Hypothalamus (tissue), 51 donors: ENCODE measurements at places on chromosomes 7 and 10.

- DNase-seq = no peak
Observed at GRCh38 chr10:97171001-97171400, 14.8 kb downstream of the SLIT1 start.

DNA sequence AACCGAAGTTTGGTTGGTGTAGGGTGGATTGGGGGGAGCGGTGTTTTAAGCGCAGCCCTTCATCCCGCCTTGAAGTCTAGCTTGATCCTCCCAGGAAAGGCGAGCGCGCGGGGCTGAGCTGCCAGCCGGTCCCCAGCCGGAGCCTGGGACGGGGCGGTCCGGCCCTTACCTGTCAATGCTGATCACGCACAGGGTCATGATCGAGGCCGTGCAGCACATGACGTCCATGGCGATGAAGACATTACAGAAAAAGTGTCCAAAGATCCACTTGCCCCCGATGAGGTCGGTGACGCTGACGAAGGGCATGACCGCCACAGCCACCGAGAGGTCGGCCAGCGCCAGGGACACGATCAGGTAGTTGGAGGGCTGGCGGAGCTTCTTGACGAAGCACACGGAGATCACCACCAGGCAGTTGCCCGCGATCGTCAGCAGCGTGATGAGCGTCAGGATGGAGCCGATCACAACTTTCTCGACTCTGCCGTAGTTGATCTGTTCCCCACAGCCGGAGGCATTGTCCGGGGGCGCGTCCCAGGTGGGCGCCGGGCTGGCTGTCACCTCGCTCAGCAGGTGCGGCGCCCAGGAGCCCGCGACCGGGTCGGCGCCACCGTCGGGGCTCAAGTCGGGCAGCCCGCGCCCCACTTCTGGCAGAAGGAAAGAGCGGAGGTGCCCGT is 740 bp downstream of the HTR7 start:
- no peak for DNase-seq

DNA sequence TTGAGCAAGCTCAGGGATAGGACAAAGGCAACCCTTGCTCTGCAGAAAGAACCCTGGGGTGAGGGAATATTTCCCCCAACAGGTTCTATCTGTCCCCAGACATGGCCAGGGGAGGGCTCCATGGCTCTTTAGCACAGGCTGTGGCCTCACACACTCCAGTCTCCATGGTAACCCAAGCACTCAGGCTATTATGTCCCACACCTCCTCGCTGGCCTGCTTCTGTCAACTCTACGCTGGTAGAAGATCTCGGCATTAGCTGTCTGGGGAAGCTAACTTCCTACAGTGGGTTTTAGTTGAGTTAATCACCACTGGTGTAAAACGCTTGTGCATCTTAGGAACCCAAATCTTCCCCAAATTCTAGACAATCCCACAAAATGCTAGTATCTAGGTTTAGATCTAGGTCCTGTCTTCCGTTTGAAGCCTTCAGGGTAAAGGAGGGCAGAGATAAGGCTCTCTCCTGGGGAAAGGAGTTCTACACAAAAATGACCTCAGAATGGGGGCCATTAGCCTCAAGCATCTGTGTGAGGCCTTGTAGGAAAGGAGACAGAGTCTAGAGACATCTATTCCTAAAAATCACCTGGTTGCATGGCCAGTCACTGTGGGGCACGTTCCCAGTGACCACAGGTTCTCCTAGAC is 36.7 kb upstream of the SLIT1 start:
- peak; percentile 39 for DNase-seq

DNA sequence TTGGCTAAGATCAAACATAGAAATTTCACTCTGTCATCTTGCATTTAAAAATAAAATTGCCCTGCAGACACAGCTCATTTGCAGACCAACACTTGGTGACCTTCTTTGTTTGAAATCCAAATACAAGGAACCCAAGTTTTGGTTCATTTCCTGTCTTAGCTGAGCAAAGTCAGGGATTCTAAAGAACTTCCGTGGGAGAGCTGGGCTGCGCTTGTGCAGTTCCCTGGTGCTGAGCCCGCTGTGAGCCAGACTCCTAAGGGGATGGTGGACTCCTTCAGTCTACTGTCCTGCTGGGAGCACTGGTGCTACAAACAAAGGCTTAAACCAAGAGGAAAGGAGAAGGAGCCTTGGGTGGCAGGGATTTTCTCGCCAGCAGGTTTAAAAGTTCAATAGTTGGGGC is 60.0 kb downstream of the MYOF start:
- no peak for DNase-seq

- DNase-seq = no peak
Observed at GRCh38 chr7:1065263-1065584, 20.9 kb downstream of the GPR146 start.

GRCh38 chr7:105305633-105306032 is 83.1 kb downstream of the SRPK2 start:
- no peak for DNase-seq

DNA sequence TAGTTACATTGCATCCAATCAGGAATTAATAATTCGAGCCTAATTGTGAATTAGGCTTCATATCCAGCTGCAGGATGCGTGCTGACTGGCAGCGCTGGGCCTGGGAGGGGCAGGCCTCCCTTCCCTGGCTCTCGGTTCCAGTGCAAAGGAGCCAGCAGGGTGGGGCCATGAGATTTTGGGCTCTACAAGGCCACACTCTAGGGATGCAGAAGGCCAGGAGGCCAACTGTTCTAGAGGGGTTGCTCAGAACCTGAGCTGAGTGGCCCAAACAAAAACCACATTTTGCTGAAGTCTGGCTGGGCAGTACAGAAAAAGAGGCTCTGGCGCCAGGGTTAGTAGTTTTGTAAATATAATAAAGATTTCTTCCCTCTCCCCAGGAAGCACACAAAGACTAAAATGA is 72.3 kb downstream of the CLEC2L start:
- no peak for DNase-seq

DNA sequence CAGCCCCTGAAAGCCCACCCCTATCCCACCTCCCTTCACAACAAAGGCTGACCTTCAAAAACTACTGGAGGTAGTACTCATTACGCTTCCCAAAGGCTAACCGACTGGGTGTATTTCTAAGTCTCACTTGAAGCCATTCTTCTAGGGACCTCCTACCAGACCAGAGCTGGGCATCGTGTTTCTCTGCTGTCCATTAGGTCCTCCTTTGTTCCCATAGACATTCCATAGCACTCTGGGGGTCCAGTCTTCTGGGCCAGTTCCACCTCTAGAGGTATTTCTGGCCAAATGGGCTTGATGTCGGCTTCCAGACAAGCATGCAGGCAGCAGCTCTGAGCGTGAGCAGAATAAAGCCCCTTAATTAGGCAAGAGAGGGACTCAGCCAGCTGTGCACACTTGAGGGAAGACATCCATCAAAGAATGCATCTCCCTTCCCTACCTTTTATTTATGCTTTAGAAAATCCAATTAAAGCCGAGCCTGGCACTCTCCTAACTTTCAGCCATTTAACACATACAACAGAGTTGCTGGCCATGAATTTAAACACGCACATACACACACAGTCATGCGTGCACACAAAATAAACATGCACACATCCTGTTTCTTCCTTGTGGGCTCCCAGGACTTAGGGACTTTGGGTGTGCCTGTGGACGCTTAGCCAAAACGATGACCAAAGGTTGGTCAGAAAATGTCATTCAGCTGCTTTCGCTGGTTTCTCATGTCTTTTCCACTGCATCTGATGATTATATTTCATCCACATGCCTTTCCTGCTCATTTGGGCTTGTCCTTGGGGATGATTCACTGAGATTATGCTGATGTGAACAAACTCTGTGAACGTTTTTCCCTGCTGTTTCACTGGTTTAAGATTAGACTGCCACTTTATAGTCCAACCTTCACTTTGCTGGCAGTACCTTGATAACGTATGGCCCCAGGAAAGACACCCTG is 362.0 kb upstream of the NFE2L3 start:
- no peak for DNase-seq

- DNase-seq = no peak
Observed at GRCh38 chr7:50397320-50397970, 52.7 kb downstream of the FIGNL1 start.

GRCh38 chr10:14548970-14549369 is 218.2 kb upstream of the FRMD4A start:
- DNase-seq = no peak

GRCh38 chr7:17472939-17473338 is 174.5 kb downstream of the AHR start:
- DNase-seq = no peak

DNA sequence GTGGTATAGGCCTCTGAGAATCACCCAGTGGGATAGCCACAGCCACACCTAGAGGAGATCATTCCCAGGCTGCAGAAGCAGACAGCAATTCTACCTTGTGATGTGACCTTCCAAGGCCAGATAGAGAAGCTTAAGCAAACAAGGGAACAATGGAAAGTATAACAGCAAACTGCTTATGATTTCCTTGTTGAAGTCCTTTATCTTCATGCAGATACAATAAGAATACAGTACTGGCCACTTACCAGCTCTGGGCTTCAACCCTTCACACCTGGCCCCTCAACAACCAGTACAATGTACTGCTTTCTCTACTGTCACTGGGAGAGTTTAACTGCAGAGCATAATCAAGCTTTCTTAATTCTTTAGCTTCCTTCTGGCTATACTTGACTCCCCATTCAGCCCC is 22.6 kb upstream of the DDX50 start:
- no peak for DNase-seq

GRCh38 chr7:152894295-152895170 is 135.0 kb downstream of the ACTR3B start:
- DNase-seq = no peak

- no peak for DNase-seq
Observed at GRCh38 chr7:131080754-131081153, 246.9 kb upstream of the MKLN1 start.

- no peak for DNase-seq
Observed at GRCh38 chr10:35103882-35104281, 13.7 kb upstream of the CUL2 start.

DNA sequence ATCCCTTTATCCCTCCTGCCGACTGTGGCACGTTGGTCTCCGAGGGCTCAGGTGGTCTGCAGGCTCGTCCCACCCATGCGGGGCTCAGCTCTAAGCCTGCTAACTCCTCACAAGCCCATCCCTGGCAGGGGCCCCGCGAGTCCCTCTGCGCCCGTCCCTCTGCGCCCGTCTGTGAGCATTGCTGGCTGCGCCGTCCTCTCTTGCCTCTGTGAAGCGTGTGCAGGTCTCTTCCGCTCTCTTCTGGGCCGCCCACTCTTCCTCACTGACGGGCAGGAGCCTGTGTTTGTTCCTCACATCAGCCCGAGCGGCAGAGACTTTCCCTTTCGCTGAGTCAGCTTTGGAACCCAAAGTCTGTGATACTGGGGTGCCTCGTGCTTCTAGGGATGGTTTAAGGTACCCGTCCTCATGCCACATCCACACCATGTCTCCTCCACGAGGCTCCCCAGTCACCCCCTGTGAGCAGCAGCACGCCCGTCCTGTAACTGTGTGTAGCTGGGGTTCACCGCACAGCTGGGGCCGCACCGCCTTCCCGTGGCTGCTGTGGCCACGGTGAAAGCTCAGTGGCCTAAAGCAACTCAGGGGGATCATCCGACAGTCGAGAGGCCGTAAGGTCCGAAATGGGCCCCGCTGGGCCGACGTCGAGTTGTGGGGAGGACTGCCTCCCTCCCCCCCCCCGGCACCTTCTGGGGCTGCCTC is 35.5 kb downstream of the ADGRA1 start:
- DNase-seq = no peak

- no peak for DNase-seq
Observed at GRCh38 chr10:111297351-111297848, 220.6 kb downstream of the ADRA2A start.

DNA sequence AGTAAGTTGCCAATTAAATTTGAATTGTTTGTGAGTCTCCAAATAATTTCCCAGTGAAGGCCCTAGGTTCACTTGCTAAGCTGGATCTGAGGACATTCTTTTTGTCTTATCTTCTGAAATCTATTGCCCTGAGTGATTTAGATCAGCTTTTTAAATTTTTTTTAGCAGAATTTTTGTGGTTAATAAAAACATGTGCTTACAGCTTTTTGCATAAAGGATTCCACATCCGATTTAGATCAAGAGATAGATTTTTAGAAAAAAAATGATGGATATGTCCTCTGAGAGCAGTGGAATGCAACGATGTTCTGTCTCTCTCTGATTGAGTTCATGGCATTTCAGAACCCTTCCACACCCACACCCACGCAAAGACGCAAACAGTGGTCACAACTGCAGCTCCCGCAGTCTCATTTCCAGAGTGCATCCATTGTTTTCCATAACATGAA is 358.8 kb downstream of the SUGCT start:
- DNase-seq = no peak
